ENCODE measurements at places on chromosomes 6 and 20.

DNA sequence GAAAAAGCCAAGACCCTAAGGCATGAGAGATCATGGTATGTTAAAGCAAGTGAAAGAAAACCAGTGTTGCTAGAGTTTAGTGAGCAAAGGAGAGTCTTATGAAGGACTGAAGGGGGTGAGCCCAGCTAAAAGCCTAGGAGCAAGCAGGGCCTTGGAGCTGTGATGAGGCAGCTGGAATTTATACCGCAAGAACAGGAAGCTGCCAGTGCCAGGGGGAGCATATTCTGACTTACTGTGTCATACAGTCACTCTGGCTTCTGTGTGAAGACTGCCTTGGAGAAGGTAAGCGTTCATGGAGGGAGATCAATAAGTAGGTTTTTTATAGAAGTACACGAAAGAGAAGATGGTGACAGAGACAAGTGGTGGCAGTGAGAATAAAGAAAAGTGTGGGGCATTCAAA is 308.9 kb upstream of the THEMIS start:
- DNase-seq, result no peak

DNA sequence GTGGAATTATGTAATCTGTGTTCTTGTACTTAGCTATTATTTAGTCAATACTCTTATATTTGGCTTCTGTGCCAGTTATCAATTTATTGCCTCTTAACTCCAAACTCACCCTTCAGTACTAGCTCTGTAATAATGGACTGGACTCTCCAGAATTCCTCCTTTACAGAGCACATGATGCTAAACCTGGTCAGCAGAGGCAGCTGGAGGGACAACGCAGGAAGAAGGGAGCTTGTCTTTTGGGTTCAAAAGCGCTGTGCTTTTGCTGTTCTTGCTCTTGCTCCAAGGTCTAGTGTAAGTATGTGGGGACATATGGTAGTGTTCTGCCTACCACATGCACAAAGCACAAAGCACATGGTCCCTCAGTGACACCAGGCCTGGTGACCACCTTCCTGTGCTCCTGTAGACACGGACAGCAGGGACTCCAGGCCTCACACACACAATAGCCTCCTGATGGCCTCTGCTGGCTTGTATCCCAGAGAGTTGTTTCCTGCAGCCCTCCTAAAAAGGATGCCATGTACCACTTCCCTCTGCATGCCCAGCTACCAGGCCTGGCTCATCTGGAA is 46.1 kb downstream of the CHD6 start:
- no peak for DNase-seq

GRCh38 chr20:62603021-62603906 is 39.0 kb upstream of the SLCO4A1 start:
- peak; percentile 39 for DNase-seq

DNA sequence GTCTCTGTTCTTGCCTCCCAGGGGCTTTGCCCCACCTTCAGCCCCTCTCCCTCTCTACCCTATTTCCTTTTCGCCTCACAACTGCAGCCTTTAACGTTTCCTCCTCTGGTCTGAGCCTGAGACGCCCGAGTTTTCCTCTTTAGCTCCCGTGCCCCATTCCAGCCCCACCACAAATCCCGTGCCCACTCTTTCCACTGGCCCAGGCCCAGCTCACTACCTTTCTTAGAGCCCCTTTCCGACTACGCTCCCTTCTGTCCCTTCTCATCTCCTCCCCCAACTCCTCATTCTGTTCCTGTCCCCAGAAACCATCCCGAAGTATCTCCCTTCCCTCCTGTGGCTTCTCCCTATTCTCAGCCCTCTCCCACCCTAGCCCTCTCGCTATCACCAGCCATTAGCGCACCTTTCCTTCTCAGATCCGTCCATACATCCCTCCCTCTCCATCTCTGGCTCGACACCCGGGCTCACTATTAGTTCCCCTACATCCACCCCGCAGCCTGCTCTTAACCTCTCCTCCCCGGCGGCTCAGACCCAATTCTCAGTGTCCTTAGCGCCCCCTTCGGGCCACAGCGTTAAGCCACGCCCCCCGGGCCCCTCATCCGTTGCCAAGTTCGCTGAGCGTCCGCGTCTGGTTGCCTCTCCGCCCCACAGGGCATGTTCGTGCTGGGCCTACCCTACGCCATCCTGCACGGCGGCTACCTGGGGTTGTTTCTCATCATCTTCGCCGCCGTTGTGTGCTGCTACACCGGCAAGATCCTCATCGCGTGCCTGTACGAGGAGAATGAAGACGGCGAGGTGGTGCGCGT is 2.7 kb downstream of the SLC32A1 start:
- DNase-seq, result peak; percentile 54

- DNase-seq, result peak; percentile 84
Observed at GRCh38 chr20:39049684-39050554, 87.8 kb downstream of the DHX35 start.

GRCh38 chr6:65760285-65760684 is 53.3 kb upstream of the EYS start:
- no peak for DNase-seq

DNA sequence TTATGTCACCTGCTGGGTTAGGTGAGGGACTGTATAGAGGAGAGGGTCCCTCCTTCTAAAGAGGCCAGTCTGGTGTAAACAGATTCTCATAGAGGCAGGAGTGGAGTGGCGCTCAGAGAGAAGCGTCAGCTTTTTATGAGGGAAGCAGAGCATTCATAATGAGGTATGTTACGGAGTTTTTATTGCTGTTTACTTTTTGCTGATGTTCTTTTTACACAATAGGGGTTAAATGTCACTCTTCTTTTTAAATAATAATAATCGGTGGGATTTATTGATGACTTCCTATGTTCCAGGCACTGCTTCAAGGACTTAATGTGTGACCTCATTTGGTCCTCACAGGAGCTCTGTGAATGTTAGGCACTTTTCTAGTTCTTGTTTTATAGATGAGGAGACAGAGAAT is 79.9 kb downstream of the L3MBTL3 start:
- no peak for DNase-seq

- DNase-seq, result no peak
Observed at GRCh38 chr6:69937402-69938136, 71.2 kb downstream of the COL19A1 start.

DNA sequence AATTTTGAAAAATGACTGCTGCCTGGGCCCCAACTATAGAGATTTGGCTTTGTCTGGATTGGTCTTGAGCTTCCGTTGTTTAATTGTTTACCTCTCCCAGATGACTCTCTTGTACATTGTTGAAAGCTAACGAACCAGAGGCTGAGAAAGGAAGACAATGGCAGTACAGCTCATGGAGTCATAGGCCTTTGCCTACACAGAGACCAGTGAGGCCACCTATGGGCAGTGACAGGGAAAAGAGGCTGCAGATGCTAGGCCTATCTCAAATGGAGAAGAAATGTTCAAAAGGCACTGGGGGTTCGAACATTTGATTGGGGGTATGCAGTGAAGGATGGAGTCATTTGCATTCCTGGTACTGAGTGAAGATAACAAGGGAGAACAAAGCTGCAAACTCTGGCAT is 29.1 kb downstream of the OPN5 start:
- DNase-seq, result no peak

GRCh38 chr20:51138576-51138975 is 115.7 kb upstream of the KCNG1 start:
- no peak for DNase-seq

- no peak for DNase-seq
Observed at GRCh38 chr6:20800229-20800628, 266.0 kb downstream of the CDKAL1 start.

DNA sequence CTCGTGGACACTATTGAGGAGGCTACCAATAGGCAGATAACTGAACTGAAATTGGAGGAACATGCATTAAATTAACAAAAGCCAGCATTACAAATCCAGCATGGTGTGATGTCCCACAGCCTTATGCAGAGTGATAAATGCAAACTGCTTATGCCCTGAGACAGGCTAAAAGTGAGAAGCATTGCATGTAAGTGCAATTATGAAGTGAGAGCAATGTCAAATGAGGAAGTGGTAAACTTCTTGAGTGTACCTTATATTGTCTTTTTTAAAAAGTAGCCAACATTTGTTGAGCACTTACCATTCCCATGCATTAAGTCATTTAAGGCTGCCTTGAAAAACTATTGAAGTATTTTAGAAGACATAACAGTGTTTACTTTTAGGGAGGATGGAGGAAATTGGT is 212.2 kb downstream of the TBC1D7 start:
- no peak for DNase-seq

Measured in CD4-positive, alpha-beta T cell treated with Interleukin-12 subunit alpha and Interleukin-12 subunit beta, for 1 hour (primary cell).